Motor neuron (in vitro differentiated cells): ENCODE measurements at places on chromosomes 6 and 20. TPM values are rescaled to one million over a fixed set of nuclear protein-coding genes. Genes with fewer than 3 reads are reported as not detected.

DNA sequence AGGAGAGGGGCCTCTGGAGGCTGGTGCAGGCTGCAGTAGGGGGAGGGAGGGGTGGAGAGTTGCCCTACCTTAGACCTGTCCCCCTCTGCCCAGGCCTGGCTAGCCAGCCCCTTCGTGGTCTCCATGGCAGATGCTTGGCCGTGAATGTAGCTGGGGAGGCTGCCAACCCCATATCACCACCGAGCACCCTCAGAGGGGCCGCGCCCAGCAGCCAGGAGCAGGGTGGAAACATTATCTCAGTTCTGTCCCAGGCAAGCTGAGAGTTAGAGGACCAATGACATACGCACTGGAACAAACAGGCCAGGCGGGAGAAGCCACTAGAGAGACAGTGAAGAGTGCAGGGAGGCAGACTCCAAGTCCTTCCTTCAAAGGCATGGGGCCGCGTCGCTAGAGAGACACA is 66.5 kb downstream of the LRFN2 start:
- no peak for ATAC-seq

- ATAC-seq = no peak
Observed at GRCh38 chr6:35911871-35912653, 8.8 kb downstream of the SRPK1 start.

Gene MCHR2
- total RNA-seq = not detected in 2 replicates

Gene ADGB
- 2.9 and 3.6 TPM in 2 replicates for total RNA-seq

GRCh38 chr6:53128842-53129241 is 19.8 kb downstream of the GCM1 start:
- no peak for ATAC-seq

- ATAC-seq = no peak
Observed at GRCh38 chr20:9025643-9026042, 43.2 kb upstream of the PLCB4 start.

DNA sequence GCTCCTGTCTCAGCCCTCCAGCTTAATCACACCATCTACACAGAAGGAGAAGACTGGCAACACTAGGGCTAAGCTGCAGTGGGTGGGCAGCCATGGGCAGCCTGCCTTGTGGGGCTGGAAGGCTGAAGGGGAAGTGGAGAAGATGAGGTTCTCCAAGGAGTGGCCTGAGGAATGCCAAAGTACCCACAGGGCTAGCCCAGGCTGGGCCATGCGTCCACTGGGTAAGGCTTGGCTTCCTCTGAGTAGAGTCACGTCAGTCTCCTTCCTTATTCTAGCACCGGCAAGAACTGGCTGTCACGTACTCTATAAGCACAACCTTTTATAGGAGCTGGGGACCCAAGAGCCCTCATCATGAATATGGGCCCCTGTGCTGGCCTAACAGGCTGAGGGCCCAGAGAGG is 110.6 kb upstream of the SIRPA start:
- no peak for ATAC-seq

GRCh38 chr6:33785778-33786177 is 3.2 kb downstream of the LEMD2 start:
- ATAC-seq = peak; percentile 47

- ATAC-seq = peak; percentile 9
Observed at GRCh38 chr6:40563111-40563510, 24.1 kb downstream of the LRFN2 start.

- ATAC-seq = no peak
Observed at GRCh38 chr6:157268396-157268795, 54.9 kb downstream of the TMEM242 start.
